Activated B cell treated with CpG ODN at 0.5 μM for 24 hours (primary cell): ENCODE measurements at places on chromosomes 12 and 14. TPM values are rescaled to one million over a fixed set of nuclear protein-coding genes. Genes with fewer than 3 reads are reported as not detected.

- H3K36me3 ChIP-seq: no peaks in the 10 kb centered on the region
- H3K27ac ChIP-seq: no peak overlapping the region
- peaks cover 8% of the 10 kb centered on the region for H3K27me3 ChIP-seq
- H3K4me1 ChIP-seq: no peaks in the 10 kb centered on the region
- H3K4me3 ChIP-seq: no peak overlapping the region
These were observed 116.8 kb downstream of the WIF1 start for GRCh38 chr12:65004270-65004669.

GRCh38 chr12:93128332-93128707 lies 199.2 kb upstream of the EEA1 start:
- H3K36me3 ChIP-seq: no peaks in the 10 kb centered on the region
- H3K27ac ChIP-seq: no peak overlapping the region
- DNase-seq: no peak
- H3K27me3 ChIP-seq: no peaks in the 10 kb centered on the region
- H3K4me3 ChIP-seq: no peak overlapping the region

Gene RXYLT1
- 16.3 and 22.7 TPM in 2 replicates for total RNA-seq

Gene AVPR1A
- total RNA-seq: not detected in 2 replicates
